ENCODE measurements at places on chromosomes 4 and X. TPM values are rescaled to one million over a fixed set of nuclear protein-coding genes. Genes with fewer than 3 reads are reported as not detected.

GRCh38 chr4:85681221-85681657, 206.3 kb downstream of the ARHGAP24 start:
- H3K27me3 ChIP-seq = no peaks in the 10 kb centered on the region
- peak; percentile 65 for DNase-seq
- no peak overlapping the region for H3K4me3 ChIP-seq

DNA sequence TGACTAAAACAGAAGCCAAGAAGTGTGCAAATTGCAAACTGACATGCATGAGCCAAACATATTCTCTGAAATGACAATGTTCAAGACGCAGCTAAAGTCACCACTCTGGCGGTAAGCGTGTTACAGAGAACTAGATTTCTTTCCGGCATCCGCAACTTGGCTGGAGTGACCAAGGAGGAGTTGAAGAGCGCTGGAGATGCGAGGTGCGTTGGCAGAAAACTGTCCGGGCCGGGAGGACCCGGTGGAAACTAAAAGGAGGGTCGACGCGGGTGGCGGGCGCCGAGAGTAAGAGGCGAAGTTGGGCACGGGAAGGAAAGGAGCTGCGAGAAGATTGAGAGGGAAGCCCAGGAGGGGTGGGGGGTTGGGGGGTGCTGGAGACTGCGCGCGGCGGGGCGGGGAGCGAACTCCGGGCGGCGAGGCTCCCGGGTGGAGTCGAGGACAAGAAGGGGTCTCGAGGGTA, 807 bp downstream of the SEL1L3 start:
- peaks cover 28% of the 10 kb centered on the region for H3K4me1 ChIP-seq
- H3K27me3 ChIP-seq = no peaks in the 10 kb centered on the region
- no peaks in the 10 kb centered on the region for H3K36me3 ChIP-seq
- H3K4me3 ChIP-seq = peak overlapping the region; percentile 87
- DNase-seq = no peak
- no peak overlapping the region for H3K27ac ChIP-seq

- no peak for DNase-seq
- peak overlapping the region; percentile 23 for H3K4me3 ChIP-seq
- H3K27ac ChIP-seq = no peak overlapping the region
Measured at GRCh38 chrX:3271834-3272186, 74.6 kb downstream of the MXRA5 start.

- no peak overlapping the region for H3K27ac ChIP-seq
- no peaks in the 10 kb centered on the region for H3K27me3 ChIP-seq
- peaks cover 22% of the 10 kb centered on the region for H3K36me3 ChIP-seq
- H3K4me3 ChIP-seq = no peak overlapping the region
- DNase-seq = no peak
- no peaks in the 10 kb centered on the region for H3K4me1 ChIP-seq
Measured at GRCh38 chr4:168433571-168433970, 46.7 kb downstream of the DDX60L start.

FRMD7 gene
- total RNA-seq = 0.34 TPM

MAB21L2 gene
- total RNA-seq = not detected
